ENCODE measurements at places on chromosomes 3 and 15. TPM values are rescaled to one million over a fixed set of nuclear protein-coding genes. Genes with fewer than 3 reads are reported as not detected.

DNA sequence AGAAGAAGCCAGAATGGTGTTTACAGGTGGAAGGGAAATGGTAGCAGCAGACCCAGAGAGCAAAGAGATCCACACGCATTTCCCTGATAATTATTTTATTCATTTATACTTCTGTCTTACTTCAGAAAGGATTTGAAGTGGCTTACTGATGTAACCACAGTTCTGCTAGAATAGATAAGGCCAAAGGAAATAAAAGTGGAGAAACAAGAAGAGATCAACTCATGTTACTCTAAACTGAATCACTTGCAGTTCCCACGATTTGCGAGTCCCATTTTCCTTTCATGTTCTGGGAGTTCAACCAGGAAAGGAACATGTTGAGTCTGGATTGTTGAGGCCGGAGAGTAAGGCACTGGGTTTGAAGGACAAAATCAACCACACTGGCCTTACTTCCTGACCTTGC, 151.8 kb downstream of the MYRIP start:
- DNase-seq, result no peak

DNA sequence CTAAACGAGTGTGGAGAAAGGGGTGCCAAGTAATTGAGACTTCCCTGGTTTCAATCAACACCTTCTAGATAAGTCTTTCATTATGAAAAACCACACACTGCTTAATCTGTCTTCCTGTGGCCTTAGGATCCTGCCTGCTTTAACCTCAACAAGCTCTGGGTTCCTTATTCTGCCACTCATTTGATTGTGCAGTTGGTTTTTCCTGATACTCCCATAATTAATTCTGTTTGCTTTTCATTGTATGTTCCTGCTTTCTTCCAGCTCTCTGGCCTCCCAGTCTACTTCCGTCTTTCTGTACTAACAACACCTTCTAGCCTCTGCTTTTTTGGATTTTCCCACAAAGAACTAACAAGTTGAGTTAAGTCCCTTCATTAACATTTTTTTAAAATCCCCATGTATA, 20.2 kb upstream of the GCNT3 start:
- no peak for DNase-seq

DNA sequence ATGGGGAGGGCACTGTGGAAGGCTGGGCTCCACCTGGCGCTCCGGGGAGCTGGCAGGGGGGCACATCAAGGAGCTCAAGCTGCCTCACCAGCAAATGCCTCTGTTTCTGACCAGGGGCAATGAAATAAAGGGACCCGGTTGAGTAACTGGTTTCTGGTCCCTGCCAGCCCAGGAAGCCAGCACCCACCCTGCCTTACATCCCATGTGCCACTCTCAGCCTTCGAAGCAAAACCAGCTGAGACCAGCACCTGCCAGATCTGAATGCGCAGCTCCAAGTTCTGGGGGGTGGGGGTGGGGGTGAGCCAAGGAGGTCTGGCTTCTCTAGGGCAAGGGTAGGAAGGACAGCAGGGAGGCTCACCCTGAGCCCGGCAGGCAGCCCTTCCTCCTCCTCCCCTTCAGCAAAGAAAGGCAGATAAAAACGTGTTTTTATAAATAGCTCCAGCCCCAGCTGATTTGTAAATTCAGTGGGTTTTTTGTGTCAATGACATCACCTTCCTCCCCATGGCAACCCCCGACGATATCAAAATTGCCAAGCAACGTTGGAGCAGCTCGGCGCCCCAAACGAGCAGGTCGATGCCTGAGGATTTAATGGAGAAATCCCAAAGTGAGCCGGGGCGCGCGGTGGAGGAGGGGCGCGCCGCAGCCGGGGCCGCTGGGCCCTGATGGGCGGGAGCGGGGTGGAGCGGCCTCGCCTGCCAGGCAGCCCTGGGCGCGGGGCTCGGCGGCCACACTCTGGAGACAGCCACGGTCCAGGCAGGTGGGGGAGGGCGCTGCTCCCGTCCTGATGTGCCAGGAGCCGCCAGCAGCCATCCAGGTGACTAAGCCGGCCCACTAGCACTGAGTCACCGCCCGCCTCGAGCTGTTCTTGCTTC, at the start of gene PAK6:
TSS of gene PAK6 (plus strand) at position 532 of the 872 bp plus-strand sequence. CDS start 25,723 bp downstream, outside the sequence.
- DNase-seq, result peak; percentile 49

- DNase-seq, result peak; percentile 93
These were observed 43.7 kb upstream of the ATP2C1 start for GRCh38 chr3:130850044-130850797.

- no peak for DNase-seq
These were observed 689.7 kb upstream of the BCHE start for GRCh38 chr3:166526881-166527280.

DNA sequence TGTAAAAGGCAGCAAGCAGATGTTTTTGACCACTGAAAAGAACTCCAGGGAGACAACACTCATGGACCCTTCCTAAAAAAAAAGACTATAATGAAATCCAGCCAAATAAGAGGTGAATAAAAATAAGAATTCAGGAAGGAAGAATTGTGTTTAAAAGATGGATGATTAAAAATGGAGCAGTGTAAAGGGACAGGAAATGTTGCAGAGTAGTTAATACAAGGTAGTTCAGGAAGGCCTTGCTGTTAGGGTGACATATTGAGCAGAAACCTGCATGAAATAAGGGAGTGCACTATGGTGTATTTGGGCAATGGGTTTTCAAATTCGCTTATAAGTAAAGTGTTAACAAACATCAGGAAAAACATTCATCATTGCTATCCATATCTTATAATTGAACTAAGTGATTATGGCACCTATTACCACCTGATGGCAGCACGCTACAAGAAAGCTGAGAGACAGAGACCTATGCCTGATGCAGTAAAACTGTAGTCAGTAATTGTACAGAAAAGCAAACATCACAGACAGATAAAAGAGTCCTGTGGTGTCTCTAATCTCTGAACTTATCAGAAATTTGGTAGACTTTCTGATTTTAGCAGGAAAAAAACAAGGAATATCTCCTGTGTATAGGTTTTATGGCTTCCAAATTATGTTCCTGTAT, 5.8 kb upstream of the DBR1 start:
- DNase-seq, result peak; percentile 59

DNA sequence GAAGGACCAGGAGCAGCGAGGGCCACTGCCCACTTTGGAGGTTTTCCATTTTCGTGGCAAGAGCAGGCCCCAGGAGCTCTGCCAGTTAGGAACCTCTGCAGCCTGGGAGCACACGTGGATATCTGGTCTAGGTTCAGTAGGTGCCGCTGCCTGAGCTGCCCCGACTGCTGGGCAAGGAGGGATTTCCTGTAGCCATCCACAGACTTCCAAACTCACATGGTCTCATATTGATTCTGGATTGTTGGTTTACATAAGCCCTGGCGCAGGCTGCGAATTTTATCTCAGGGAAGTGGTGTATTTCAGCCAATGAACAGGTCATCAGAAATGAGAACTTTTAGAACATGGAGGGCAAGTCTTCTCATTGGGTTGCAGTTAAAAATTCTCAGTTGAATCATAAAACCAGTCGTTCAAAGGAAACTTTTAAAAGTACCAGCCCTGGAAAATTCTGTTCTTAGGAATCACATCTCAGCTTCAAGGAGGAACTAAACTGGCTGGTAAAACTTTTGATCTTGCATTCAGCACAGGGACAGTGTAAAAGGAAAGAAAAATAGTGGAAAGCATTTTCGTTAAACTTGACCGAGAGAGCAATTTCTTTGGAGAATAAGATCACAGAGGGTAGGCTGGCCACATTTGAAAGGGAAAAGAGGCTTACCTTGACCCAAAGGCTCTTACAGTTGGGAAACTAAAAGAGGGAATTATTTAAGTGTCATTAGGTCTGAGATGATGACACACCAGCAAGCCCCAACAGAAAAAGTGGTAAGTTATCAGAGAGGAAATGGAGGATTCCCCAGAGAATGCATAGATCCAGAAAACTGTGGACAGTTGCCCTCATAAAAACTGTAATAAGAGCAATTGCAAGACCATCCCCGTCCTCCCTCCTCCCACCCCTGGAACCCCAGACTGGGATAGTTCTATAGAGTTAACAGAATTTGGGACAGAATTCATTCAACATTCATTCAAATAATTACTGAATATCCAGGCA, 6.4 kb upstream of the RTP3 start:
- DNase-seq, result peak; percentile 37

GRCh38 chr15:62107571-62108121, 40.9 kb downstream of the C2CD4A start:
- no peak for DNase-seq

DNA sequence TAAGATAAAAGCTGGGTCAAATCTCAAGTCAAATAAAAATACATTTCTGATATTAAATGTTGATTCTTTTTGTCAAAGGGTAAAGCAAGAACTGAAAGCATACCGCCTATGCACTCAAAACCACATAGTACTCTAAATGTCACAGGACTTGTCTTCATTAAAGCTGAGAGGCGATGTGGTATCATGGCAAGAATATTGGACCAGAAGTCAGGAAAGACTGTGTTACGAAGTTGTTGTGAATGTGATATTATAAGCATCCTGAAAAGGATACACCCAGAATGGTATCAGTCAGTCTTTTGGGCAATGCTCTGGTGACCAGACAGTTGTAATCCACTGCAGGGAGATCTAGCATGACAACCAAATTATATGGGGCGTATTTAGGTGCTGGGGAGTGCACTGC, 33.8 kb downstream of the TIGIT start:
- no peak for DNase-seq

DNA sequence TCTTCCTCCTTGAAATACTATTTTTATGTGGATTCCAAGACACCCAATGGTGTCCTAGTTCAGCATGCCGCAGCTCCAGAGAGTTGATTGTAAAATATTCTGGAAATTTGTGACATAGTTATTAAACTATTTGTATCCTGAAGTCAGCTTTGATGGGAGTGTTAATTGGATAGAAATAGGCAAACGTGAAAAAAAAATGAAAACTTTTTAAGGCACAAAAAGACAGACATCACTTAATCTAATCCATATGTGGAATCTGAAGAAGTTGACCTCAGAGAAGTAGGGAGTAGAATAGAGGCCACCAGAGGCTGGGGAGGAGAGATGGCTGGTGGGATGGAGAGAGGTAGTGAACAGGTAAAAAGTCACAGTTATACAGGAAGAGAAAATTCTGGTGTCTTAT, 704.2 kb downstream of the ROBO1 start:
- no peak for DNase-seq

DNA sequence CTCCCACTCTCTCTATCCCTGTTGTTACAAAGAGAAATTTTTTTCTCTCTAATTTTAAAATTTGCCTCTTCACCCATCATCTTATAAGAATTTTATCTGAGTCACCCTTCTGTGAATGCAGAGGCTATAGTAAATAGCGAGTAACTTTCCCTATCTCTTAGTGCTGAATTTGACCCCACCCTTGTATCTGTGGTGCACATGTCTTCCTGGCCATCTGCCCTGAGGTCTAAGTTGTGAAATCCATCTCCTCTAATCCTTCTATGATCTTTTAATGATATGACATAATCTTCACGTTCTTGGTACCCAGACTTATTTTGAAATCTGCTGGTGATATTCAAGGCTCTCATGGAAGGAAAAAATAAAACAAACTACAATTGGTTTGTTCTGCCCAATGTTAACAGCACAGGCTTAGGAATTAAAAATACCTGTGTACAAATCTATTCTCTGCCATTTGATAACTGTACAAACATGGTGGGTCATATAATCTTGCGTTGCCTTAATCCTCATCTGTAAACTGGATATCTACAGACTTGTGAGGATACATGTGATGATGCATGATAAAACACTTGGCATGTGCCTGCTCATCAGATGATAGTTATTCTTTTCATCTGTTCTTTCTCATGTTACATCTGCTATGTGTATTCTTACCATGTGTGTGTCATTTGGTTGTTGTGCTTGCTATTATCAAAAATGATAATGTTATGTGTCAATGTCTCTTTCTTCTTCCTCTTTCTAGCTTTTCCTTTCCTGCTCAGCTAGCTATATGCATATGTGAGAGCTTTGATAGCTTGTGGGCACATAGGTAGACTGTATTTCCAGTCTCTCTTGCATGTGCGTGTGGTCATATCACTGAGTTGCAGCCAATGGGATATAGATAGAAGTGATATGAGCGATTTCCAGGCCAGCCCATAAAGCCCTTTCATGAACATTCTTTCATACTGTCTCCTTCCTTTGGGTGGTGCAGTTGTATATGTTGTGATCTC, 13.7 kb upstream of the CCR3 start:
- no peak for DNase-seq

GRCh38 chr3:69370156-69370883, 15.6 kb downstream of the FRMD4B start:
- DNase-seq, result no peak

- DNase-seq, result no peak
These were observed 241.7 kb upstream of the SUCLG2 start for GRCh38 chr3:67896130-67896529.

GRCh38 chr3:106332129-106332528, 463.3 kb upstream of the CBLB start:
- no peak for DNase-seq

- DNase-seq, result no peak
These were observed 59.4 kb downstream of the NME9 start for GRCh38 chr3:138270245-138270644.

DNA sequence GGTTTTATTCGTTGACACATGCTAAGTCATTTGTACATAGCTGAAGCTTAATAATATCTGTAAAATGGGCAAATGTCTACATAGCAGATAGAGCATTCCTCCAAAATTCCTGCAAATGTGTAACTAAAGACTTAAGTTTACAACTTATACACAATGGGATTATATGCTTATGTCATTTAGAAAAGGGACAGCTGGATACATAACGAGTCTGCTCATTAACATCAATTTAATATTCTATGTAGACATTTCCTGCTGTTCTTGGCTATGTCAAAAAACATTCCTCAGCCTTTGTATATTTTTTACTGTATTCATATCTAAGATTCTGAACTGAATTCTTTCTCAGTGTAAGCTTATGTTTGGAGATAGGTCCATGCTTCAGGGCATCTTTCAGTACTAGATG, 762.2 kb downstream of the NR2F2 start:
- no peak for DNase-seq

DNA sequence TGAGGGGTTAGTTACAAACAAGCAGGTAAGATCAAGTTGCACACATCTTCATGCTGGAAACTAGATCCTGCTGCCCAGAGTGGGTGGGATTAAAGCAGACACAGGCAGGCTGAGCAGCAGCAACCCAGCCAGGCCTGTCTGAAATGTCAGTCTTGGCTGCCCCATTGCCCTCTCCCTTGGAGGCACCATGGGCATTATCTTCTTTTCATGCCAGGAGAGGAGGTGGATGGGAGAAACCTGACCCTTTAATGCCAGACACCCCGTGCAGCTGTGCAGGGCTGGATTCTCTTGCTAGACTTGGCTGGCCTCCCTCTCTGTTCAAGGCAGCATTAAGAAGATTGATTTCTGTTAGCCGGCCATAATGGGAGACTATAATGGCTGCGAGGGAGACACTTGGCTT, 23.0 kb upstream of the EPHB1 start:
- no peak for DNase-seq

DNA sequence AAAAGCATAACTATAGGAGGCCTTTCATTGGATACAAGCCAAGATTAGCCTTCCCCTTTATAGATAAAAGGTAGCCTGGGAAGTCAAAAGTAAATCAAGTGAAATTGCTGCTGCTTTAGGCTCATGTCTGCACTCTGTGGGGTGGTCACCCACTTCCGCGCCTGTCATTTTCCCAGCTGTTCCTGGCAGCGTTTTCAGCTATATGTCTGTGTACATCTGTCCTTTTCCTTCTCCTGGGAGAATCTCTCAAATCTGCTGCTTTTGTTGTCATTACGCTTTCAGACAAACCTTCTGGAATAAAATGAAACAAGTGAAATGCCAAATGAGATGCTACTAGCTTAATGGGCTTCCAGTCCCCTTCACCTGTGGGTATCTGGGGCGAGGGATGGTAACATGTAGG, 211.8 kb downstream of the MCTP2 start:
- no peak for DNase-seq

SPINT1 gene
- not detected for total RNA-seq

CSPG4 gene
- 0.14 TPM for total RNA-seq

CPNE9 gene
- total RNA-seq, result not detected

P2RY13 gene
- total RNA-seq, result not detected

CLDN16 gene
- total RNA-seq, result 0.15 TPM

MYL3 gene
- total RNA-seq, result not detected

MYEF2 gene
- total RNA-seq, result 2.7 TPM

IL5RA gene
- 0.10 TPM for total RNA-seq

Data from H4 (cell line).